ENCODE measurements at places on chromosomes 5 and 9.

DNA sequence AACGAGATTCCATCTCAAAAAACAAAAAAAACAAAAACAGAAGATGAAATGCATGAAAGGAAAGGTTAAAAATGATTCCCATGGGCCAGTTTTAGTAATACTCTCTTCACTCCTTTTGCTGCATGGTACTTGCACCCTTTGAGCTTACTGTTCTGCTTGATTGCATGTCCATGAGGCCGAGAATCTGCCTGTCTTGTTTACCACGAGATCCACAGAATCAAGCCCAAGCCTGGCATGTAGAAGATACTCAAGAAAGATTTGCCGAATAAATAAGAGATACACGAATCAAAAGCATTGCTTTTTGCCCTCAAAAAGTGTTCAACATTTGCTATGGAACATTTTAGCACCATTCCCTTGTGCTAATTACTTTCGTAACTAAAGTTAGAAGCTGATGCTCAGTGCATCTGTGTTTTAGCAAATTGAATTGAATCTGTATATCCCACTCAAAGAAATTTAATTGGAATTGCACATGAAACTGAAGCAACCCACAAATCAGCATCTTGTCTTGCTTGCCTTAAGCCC is 1.1 kb downstream of the FAXDC2 start:
- DNase-seq = no peak

DNA sequence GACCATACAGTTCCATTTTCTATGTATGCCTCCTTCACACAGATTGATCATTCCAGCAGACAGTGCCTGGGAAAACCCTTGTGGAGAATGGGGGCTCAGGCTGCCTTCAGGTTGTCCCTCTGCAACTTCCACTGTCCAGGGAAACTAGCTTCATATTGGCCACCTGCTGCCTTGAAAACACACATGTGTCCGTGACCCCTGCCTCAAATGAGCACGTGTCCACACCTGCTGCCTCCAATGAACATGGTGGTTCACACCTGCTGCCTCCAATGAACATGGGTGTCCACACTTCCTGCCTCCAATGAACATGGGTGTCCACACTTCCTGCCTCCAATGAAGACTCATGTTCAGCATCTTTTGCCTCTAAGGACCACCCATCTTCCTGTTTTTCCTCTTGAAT is 185.4 kb upstream of the ADCY2 start:
- no peak for DNase-seq

DNA sequence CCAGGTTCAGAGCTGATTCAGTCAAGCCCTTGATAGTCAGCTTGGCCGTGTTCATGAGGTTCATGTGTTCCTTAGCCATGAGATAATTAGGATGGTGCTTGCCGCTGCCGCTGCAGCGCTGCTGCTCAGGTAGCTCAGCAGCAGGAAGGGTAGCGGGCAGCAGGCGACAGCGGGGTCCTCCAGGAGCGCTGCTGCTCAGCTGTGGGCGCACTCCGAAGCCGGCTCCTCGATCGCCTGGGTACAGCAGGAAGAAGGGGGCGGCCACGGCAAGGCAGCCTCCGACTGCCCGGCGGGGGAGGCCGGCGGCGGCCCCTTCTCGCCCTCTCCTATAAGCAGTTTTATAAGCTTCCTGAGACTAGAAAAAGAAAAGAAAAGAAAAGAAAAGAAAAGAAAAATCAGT is 1253.6 kb downstream of the EFNA5 start:
- DNase-seq = no peak

DNA sequence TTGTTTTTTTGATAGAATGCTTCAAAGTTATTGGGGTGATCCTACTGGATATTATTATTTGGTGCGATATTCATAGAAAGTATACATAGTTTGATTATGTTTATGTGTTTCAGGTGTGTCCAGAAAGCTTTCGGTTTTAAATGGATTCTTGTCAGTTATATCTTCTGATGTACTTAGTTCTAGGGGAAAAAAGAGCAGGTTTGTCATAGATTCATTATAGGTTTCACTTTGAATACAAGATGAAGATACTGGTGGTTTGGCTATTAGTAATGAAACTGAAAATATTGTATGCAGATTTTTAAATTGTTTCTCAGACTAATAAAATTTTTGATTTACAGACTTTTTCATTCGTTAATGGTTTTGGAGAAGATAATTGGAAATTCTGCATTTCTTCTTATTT is 98.9 kb downstream of the MAN2A1 start:
- DNase-seq = no peak

DNA sequence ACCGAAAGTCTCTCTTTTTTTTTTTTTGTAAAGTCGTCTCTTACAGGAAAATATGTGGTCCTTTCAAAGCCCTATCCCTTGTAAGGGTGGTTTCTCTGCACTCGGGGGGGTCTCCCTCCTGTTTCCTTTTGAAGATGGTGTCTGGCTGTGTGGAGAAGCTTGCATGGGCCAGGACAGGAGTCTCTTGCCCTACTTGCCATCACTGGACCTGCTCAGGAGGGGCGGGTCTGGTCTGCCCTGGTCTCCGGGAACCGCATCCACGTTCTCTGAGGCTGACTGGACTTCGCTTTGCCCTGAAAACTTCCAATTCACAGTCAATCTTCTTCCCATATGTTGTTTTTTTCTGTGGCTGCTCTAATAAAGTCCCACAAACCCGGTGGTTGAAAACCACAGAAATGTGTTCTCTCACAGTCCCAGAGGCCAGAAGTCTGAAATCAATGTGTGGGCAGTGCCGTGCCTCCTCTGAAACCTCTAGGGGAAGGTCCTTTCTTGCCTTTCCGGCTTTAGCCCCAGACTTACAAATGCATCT is 92.9 kb upstream of the IER5L start:
- DNase-seq = peak; percentile 78

- no peak for DNase-seq
Observed at GRCh38 chr5:22306011-22306410, 547.1 kb downstream of the CDH12 start.

GRCh38 chr9:37925786-37926736 is 22.1 kb upstream of the SLC25A51 start:
- no peak for DNase-seq

GRCh38 chr9:33180526-33181184 is 13.5 kb upstream of the B4GALT1 start:
- DNase-seq = no peak

- DNase-seq = no peak
Observed at GRCh38 chr5:124283031-124283430, 463.4 kb downstream of the ZNF608 start.

GRCh38 chr9:134317400-134317789 is 8.9 kb upstream of the RXRA start:
- DNase-seq = no peak

DNA sequence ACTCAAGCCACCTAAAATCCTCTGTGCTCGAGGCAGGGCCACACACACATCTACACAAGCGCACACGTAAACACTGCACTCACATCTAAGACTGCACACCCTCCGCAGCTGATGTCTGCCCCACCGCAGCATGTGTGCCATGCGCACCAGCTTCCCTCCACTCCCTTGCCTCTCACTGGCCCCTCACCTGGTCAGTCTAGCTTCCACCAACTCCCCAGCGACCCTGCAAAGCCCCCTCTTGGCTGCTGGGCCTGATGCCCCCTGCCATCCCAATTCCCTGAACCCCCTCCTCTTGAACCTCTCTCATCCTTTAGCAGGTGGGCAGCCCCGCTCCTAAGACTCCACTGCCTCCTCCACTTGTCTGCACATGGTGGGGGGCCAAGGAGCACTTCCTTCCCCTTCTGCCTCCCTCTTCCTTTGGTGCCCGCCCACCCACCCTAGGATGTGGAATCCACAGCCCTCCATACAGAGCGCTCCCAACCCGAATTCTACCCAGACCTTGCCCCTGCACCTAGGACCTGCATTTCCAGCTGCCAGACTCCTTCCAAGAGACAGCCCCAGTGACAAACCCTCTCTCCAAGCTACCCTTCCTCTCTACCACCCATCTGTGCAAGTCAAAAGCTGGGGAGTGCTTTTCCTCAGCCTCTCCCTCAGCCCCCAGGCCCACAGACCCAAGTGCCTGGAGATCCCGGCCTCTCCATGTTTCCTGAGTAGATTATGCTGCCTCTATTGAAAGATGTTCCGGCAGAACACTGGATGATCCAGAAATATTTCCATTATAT is 23.9 kb downstream of the ADAMTS2 start:
- DNase-seq = no peak

- no peak for DNase-seq
Observed at GRCh38 chr9:24381205-24381604, 164.5 kb downstream of the IZUMO3 start.

DNA sequence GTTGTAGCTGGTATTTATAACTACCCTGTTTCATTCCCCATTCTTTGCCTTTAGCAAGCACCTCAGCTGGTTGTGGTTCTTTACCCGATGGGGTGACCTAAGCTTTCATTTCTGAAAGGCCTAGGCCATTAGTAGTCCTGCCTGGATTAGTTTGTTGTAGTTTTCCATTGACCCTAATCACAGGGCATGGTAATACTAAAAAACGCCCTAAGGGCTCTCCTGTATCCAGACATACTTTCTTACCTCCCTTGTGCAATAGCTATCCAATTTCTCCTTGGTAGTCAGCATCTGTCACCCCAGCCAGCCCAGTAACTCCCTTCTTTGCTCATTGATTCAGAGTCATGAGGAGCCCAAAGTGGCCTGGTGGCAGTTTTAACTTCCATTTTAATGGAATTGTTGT is 24.0 kb downstream of the TMOD1 start:
- no peak for DNase-seq

GRCh38 chr5:4511996-4512656 is 628.0 kb upstream of the ADAMTS16 start:
- no peak for DNase-seq

GRCh38 chr5:1356873-1357787 is 12.2 kb upstream of the CLPTM1L start:
- no peak for DNase-seq

- DNase-seq = no peak
Observed at GRCh38 chr9:114307899-114308267, 15.0 kb upstream of the ORM1 start.

- peak; percentile 75 for DNase-seq
Observed at GRCh38 chr5:132525299-132525724, 18.0 kb downstream of the IL5 start.

DNA sequence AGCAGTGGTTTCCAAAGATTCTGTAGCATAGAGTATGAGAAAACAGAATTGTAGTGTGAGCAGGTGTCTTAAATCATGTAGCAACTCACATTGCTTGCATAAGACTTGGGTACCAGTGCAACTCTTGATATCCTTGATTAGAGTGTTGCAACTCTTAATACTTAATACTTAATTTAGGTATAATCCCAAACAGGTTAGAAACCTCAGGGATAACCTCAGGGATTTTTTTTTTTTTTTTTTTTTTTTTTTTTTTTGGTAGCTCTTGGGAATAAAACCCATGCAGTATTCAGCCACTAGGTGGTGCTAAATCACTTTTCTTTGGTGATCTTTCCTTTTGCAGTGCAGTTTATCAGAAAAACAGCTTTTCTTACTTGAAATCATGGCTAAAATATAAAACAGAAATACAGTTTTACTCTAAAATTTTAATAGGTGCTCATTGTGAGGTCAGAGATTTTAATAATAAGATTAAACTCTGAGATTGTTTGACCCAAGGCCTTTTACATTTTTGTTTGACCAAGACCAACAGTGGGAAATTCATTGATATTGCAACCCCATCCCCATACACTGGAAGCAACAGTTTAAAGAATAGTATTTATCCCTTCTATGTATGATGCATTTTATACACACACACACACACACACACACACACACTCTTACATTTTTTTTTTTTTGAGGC is 55.3 kb downstream of the ERAP1 start:
- DNase-seq = no peak

DNA sequence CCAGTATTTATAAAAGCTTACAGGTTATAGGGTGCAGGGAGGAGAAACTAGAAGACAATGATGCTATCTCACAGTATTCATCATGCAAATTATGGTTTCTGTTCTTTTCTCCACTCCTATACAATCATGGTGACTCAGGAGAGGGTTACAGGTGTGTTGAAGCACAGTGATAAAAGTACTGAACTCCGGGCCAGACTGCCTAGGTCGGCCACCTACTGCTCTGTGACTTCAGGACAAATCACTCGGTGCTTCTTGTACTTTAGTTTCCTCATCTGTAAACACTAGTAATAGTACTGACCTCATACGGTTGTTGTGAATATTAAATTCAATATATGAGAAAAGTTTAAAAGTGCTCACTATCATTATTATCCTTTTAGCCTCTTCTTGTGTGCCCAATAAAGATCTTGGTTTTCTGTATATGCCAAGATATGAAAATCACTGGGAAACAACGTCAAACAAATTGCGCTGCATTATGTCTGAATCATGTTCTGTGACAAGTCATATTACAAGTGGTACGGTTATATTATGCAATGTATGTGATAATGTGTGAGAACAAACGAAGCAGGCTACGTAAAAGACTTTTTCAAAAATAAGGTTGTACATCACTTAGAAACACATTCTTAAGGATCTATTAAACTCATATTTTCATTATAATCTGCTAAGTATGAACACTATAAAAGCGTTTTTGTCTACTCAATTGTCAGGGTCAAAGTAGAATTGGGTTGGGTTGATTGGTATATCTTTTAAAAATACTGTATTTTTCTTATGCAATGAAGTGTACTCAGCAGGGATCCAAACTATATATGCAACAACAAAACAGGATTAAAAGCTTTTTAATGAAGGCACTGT is 153.3 kb downstream of the EFNA5 start:
- peak; percentile 22 for DNase-seq

DNA sequence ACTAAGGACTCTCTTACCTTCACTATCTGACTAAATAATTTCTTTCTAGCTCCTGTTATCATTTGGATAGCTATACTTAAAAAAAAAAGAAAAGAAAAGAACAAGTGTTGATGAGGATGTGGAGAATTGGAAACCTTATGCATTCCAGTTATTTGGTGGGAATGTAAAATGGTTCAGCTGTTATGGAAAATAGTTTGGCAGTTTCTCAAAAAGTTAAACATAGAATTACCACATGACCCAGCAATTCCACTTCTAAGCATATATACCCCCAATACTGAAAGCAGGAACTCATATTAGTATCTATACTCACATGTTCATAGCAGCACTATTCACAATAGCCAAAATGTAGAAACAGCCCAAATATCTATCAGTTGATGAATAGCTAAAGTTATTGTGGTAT is 61.1 kb downstream of the GNA14 start:
- DNase-seq = no peak

DNA sequence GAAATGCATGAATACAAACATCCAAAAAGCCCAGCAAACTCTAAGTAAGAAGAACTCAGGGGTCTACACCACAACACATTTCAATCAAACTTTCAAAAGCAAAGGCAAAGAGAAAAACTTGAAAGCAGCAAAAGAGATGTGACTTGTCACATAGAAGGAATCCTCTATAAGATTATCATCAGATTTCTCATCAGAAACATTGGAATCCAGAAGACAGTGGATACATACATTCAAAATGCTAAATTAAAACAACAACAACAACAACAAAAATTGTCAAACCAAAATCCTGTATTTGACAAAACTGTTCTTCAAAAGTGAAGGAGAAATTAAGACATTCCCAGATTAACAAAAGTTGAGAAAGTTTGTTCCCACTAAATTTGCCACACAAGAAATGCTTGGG is 362.7 kb downstream of the ZNF608 start:
- no peak for DNase-seq

Measured in GM06990 (cell line).